Central memory CD8-positive, alpha-beta T cell (primary cell): ENCODE measurements at places on chromosomes 3 and 15.

- H3K36me3 ChIP-seq: no peaks in the 10 kb centered on the region
- DNase-seq: no peak
These were observed 50.1 kb downstream of the UMPS start for GRCh38 chr3:124780356-124780755.

DNA sequence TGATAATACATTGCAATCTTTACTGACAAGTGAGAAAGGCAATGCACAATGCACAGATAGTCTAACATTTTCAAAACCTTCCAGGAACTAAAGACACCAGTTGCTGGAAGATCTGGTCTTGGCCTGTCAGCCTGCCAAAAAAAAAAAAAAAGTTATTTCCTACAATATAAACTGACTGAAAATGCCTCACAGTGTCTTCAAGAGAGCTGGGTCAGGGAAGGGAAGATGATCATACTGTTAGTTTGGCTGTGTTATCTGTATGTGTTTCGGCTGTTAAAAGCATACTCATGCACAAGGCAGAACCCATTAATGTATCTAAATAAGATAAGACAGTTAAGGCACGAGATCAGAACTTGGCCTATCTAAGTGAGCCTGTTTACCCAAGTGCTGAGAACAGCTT, 673.4 kb downstream of the MECOM start:
- H3K27ac ChIP-seq: no peak overlapping the region
- H3K4me1 ChIP-seq: no peaks in the 10 kb centered on the region
- no peaks in the 10 kb centered on the region for H3K36me3 ChIP-seq

GRCh38 chr15:100771746-100772145, 107.9 kb upstream of the ALDH1A3 start:
- no peak overlapping the region for H3K4me3 ChIP-seq
- no peaks in the 10 kb centered on the region for H3K36me3 ChIP-seq
- peaks cover 36% of the 10 kb centered on the region for H3K27me3 ChIP-seq
- no peak for DNase-seq
- H3K27ac ChIP-seq: no peak overlapping the region

- no peak overlapping the region for H3K4me3 ChIP-seq
- no peaks in the 10 kb centered on the region for H3K4me1 ChIP-seq
- H3K27me3 ChIP-seq: peaks cover 70% of the 10 kb centered on the region
- no peak for DNase-seq
- H3K27ac ChIP-seq: no peak overlapping the region
These were observed 46.4 kb downstream of the GJD2 start for GRCh38 chr15:34708422-34708821.

DNA sequence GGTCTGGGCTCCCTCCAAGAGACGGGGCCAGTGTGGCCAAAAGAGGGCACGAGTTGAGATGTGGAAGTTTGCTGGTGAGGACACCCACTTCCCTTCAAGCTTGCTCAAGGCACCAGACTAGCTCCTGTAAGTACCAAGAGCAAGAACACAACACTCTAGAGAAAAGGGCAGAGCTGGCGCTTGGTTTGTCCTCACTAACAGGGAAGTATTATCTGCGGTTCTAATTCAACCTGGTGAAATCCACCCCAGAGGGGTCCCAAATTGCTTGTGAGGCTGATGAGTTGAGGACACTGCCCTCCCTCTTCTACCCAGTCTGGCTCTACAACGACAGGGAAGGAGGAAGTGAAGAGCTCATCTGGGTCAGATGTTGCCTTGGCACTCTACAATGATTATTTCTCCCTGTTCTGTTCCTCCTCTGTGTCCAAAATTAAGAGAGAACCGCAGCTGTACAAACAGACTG, 16.9 kb upstream of the FSIP1 start:
- H3K36me3 ChIP-seq: no peaks in the 10 kb centered on the region
- no peak overlapping the region for H3K4me3 ChIP-seq
- H3K4me1 ChIP-seq: no peaks in the 10 kb centered on the region
- no peak for DNase-seq
- peaks cover 94% of the 10 kb centered on the region for H3K27me3 ChIP-seq

DNA sequence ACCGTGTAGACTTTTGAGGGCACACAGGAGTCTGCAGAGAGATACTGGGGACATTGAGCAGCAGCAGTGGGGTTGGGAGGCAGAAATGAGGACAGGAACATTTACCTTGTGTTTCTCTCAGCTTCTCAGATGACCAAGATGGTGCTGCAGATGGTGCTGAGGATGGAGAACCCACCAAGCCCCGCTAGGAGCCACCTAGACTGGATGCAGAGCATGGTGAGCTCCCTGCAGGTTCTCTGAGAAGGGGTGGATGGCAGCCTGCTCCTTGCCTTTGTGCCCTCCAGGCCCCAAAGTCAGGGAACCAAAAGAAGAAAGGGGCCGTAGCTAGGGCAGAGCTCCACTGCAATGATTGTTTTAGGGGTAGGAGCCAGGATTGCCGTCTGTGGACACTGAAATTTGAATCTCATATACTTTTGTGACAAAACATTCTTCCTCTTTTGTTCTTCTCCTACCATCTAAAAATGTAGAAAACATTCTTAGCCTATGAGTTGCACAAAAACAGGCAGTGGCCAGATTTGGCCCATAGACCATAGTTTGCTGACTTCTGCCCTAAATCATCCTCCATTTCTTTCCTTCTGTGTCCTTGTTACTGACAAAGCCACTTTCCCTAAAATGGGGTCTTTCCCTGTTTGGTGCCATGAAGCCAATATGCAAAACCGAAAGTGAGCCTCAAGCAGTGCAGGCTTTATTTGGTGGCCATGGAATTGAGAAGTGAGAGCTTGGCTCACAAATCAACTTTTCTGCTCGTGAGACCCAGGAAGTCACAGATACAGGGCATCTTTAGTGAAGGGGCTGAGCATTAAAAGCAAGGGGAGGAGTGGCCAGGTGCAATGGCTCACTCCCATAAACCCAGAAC, 11.9 kb upstream of the MUC20 start:
- H3K27ac ChIP-seq: no peak overlapping the region
- DNase-seq: no peak
- peaks cover 9% of the 10 kb centered on the region for H3K36me3 ChIP-seq
- H3K4me3 ChIP-seq: no peak overlapping the region
- no peaks in the 10 kb centered on the region for H3K27me3 ChIP-seq

DNA sequence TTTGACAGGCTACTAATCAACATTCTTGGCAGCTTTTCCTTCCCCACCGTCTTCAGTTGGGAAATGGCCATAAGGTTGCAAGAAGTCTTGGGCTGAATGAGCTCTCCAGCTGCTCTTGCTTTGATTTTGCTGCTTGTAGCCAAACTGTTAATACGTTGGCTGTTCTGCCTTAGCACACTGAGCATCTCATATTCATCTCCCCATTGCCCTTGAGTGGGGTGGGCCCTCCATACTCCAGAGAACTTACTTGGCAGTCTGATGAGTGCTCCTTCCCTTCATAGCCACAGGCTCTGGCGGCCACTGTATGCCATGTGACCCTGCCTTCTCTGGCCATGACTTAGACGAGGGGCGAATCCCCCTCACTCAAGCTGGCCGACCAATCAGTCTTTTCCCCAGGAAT, 25.8 kb upstream of the PAQR5 start:
- no peak overlapping the region for H3K27ac ChIP-seq
- H3K27me3 ChIP-seq: peaks cover 30% of the 10 kb centered on the region
- no peaks in the 10 kb centered on the region for H3K36me3 ChIP-seq
- DNase-seq: no peak
- no peak overlapping the region for H3K4me3 ChIP-seq
- no peaks in the 10 kb centered on the region for H3K4me1 ChIP-seq

GRCh38 chr3:23944007-23944783, 891 bp upstream of the NR1D2 start:
- no peak for DNase-seq
- H3K27ac ChIP-seq: peak overlapping the region; percentile 97
- H3K27me3 ChIP-seq: no peaks in the 10 kb centered on the region
- H3K4me3 ChIP-seq: peak overlapping the region; percentile 86
- peaks cover 22% of the 10 kb centered on the region for H3K36me3 ChIP-seq
- H3K4me1 ChIP-seq: peaks cover 27% of the 10 kb centered on the region

GRCh38 chr3:136141291-136141785, 54.8 kb downstream of the MSL2 start:
- peak overlapping the region; percentile 54 for H3K27ac ChIP-seq
- H3K4me1 ChIP-seq: peaks cover 23% of the 10 kb centered on the region
- no peak overlapping the region for H3K4me3 ChIP-seq
- H3K36me3 ChIP-seq: peaks cover 16% of the 10 kb centered on the region
- H3K27me3 ChIP-seq: no peaks in the 10 kb centered on the region

DNA sequence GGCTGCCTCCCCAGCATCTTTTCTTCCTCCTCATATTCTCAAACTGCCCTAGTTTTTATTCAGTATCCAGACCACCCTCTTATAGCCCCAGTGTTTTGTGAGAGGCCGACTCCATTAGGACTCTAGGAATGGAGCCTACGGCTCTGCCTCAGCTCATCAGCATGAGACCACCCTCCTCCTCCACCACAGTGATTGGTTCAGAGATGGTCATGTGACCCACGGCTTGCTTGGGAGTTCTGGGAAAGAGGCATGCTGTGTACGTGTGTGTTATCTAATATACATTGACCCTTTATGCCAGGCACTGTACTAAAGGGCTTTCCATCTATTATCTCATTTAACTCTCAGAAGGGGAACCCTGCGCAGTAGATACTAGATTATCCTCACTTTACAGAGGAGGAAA, 17.8 kb upstream of the CMTM7 start:
- no peak for DNase-seq
- no peak overlapping the region for H3K4me3 ChIP-seq
- H3K4me1 ChIP-seq: peaks cover 7% of the 10 kb centered on the region
- no peaks in the 10 kb centered on the region for H3K36me3 ChIP-seq
- no peak overlapping the region for H3K27ac ChIP-seq

DNA sequence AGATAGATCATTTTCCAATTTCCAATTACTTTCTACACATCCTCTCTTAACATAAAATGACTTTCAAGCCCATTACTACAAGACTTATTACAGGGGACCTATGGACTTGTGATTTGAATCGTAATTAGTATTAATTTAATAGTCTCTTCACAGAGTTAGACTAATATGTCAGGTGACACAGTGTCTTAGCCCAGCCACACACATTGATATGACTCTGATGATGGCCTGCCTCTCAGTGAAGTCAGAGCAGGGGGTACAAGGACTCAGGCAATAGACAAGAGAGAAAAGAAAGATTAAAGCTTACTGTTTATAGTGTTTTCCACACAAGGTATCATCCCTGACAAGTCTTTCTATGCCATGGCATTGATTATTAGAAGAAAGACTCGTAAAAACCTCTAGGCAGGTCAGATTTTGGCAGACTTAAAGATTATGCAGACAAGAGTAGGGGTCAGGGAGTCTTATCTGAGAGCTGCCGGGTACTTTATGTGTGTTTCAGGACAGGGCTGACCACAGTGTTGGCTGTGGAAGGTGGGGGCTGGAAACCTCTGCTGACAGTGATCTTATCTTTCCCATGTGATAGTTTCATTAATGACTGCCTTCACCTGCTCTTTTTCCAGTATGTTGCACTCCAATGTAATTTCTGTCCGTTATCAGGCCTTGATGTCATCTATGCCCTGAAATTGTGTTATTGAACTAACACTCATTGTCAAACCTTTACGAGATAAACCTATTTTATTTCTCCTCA, 50.1 kb downstream of the B3GALNT1 start:
- H3K4me1 ChIP-seq: no peaks in the 10 kb centered on the region
- DNase-seq: no peak
- no peak overlapping the region for H3K4me3 ChIP-seq

DNA sequence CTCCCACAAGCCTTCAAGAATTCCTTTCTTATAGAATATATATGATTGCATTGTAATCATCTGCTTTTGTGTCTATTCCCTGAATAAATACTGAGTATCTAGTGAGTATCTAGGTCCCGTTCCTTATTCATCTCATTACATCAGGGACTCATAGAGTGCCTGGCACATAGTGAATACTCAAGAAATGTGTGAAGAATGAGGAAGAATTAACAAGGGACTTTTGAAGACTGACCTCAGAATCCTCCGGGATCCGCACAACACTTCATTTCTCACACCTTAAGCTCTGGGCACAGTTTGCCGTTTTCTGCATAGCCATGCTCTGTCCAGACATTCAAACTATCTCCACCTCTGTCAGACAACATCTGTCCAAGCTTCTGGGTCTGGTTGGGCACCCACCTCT, 108.8 kb downstream of the STAC start:
- no peak overlapping the region for H3K27ac ChIP-seq
- no peaks in the 10 kb centered on the region for H3K36me3 ChIP-seq
- no peak for DNase-seq

- peak overlapping the region; percentile 78 for H3K27ac ChIP-seq
- no peak for DNase-seq
- H3K4me1 ChIP-seq: peaks cover 75% of the 10 kb centered on the region
- H3K4me3 ChIP-seq: peak overlapping the region; percentile 73
- peaks cover 3% of the 10 kb centered on the region for H3K36me3 ChIP-seq
- no peaks in the 10 kb centered on the region for H3K27me3 ChIP-seq
These were observed 77.0 kb downstream of the BBX start for GRCh38 chr3:107599772-107600145.

GRCh38 chr3:128317101-128317697, 149.5 kb downstream of the DNAJB8 start:
- H3K27me3 ChIP-seq: no peaks in the 10 kb centered on the region
- H3K4me1 ChIP-seq: peaks cover 24% of the 10 kb centered on the region
- no peak for DNase-seq

DNA sequence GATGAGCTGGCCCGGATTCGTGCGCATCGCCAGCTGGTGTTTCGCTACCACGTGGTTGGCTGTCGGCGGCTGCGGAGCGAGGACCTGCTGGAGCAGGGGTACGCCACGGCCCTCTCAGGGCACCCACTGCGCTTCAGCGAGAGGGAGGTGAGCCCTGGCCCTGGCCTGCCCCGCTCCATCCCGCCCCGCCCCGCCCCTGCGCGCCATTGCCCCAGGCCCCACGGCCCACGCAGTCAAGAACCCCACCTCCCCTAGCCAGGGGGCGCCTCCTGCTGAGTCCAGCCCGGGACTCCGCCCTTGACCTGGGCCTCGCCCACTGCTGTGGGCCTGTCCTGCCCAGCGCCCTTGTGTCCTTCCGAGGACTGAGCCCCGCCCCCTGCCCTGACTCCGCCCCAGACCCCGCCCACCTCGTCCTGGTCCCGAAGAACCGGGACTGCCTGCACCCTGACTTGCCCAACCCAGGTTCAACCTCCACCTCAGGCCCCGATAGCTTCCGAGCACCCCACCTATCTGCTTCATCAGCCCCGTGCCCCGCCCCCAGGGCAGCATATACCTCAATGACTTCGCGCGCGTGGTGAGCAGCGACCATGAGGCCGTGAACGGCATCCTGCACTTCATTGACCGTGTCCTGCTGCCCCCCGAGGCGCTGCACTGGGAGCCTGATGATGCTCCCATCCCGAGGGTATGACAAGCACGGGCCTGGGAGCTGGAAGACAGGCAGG, 14.8 kb downstream of the NT5DC2 start:
- H3K4me3 ChIP-seq: no peak overlapping the region
- no peak overlapping the region for H3K27ac ChIP-seq
- no peaks in the 10 kb centered on the region for H3K27me3 ChIP-seq
- DNase-seq: no peak
